ENCODE measurements at places on chromosomes 7 and 10.

- DNase-seq: no peak
These were observed 1.2 kb downstream of the GRK5 start for GRCh38 chr10:119208553-119208940.

- DNase-seq: no peak
These were observed 46.2 kb downstream of the SEM1 start for GRCh38 chr7:96663457-96663856.

DNA sequence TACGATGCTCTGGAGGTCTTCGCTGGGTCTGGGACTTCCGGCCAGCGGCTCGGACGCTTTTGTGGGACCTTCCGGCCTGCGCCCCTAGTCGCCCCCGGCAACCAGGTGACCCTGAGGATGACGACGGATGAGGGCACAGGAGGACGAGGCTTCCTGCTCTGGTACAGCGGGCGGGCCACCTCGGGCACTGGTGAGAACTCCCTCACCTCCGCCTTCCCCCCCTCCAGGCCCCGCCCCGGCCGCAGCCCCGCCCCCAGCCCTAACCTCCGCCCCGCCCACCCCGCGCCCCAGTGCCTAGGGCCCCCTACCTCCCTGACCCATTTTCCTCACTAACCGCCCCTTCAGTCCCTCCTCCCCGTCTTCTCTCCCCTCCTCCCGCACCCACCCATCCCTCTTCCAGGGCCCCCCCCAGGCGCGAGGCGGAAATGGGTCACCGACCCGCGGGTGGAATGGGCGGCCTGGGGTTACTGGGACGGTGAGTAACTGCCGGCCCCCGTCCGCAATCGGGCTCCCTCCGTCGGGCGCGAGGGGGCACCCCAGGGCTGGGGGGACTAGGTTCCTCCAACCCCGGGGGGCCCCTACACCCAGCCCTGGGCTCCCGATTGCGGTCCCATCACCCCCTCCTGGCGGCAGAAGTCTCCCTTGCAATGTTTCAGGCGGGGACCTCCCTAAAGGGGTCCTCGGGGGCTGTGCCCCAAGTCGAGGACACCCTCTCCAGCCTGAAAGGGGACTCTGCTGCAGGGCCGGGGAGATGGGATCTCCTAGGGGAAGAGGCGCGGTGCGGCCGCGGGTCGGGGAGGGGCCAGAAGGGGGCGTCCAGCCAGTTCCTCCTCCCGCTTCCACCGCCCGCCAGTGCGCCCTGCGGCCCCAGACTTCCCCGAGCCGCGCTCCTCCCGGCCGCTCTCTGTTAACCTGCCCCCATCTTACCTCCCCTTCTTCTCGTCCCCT is 2.1 kb downstream of the PCOLCE start:
- DNase-seq: peak; percentile 72

DNA sequence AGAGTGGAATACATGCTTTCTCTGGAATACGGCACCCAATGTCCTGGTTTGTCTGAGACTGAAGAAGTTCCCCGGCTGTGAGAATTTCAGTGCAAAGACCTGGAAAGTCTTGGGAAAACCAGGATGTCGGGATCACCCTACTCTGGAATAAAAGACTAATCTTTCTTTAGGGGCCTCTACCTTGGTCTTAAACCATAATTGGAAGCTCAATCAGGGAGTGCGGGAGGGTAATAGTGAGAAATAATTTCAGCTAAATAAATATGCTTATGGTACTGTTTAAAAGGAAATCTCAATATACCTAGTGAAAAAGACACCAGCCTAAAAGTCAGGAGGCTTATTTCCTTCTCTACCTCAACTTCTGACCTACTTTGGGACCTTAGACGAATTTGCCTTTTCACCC is 236.1 kb upstream of the GLI3 start:
- no peak for DNase-seq

- no peak for DNase-seq
These were observed 77.2 kb downstream of the FAM204A start for GRCh38 chr10:118264838-118265470.

- DNase-seq: no peak
These were observed 138.7 kb upstream of the PCLO start for GRCh38 chr7:83301416-83301815.

- DNase-seq: no peak
These were observed 732 bp upstream of the LRRC18 start for GRCh38 chr10:48940372-48940771.

- no peak for DNase-seq
These were observed 439.3 kb downstream of the ADRA2A start for GRCh38 chr10:111516144-111516543.

DNA sequence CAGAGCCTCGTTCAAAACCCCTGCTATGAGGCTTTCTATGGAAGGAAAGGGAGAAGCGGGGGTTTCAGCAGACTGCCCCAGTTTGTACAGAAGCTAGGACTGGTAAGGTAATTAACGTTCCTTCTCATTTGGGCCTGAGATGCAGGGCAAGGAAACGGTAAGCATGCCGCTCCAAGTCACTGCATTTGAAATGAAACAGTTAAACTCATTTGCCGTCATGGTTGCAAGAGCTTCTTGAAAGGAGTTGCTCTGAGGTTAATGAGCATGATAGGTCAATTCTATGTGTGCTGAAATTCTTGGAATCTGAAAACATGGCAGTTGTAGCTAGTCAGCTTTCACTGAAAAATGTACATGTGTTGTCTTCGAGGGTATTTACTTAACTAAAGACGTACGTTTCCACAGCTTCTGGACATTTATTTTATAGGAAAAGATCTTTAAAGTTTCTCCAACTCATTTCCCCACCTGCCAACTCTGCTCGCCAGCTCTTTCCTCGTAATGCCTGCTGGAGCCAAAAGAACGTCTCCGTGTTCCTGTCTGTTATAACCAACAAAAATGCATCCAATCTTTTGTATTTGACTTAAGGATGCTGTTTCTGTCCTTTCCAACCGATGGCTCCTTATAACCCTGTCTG is 73.3 kb downstream of the ADAM12 start:
- DNase-seq: no peak

GRCh38 chr10:79380946-79381721 is 33.9 kb downstream of the PPIF start:
- DNase-seq: no peak

- DNase-seq: no peak
These were observed 536 bp downstream of the C10orf105 start for GRCh38 chr10:71719042-71719441.

GRCh38 chr10:132519382-132520176 is 18.0 kb upstream of the INPP5A start:
- no peak for DNase-seq

DNA sequence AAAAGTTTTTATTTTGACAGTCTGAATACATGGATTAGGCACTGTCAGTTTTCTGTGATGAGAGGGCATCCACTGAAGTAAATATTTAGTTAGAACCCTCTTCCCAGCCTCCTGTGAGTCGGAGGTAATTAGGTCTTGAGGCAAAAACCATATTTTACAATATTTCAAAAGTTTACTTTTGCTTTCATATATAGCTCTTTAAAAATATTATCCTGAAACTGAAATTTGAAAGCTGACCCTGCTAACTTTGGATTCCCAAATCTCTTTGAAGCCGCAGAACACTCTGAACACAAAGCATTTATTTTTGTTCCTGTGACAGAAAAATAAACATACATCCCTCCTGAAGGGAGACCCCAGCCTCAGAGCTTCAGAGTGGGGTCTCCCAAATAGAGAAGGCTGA is 317.4 kb downstream of the KIF20B start:
- DNase-seq: no peak

GRCh38 chr10:33557313-33557712 is 222.8 kb upstream of the NRP1 start:
- no peak for DNase-seq

GRCh38 chr7:75613351-75613750 is 121.2 kb downstream of the SPDYE5 start:
- DNase-seq: no peak

- no peak for DNase-seq
These were observed 445.4 kb downstream of the TFEC start for GRCh38 chr7:115585015-115585718.

DNA sequence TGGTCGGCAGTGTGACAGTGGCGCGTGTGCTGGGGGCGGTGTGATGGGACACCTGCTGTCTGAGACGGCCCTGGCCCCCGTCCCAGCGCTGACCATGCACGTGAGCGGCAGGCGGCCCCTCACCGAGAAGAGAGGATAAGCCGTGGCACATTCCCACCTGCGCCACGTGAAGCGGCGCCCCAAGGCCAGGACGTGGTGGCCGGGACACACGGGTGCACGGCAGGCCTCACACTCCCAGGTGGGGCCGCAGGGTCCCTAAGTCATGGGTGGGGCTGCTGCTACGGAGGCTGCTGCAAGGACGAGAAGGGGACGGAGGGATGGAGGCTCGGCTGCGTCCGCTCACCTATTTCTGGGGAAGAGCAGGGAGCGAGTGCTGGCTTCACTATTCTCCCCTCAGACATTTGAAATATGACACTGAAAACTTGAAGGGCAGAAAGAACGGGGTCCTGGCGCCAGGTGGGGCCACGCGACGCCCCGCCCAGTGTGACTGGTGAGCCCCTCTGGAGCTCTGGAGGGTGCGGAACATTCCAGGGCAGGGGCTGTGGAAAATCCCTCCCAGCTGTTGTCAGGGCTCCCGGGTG is 7.5 kb downstream of the CYP2W1 start:
- no peak for DNase-seq

DNA sequence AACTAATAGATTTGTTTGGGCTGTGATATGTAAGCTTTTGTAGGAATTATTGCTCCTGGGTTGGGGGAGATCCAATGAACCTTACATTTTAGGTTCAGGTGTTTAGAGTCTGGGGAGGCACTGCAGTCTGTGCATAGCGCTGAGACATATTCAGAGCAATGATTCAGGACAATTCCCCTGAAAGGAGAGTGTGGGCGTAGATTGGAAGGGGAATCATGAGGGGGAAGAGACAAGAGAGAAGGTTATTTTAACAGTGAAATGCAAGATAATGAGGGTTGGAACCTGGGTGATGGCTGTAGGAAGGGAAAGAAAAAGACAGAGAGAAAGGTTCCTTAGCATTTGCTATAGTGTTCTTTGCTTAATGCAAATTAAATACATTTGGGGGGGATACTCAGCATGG is 1013.4 kb downstream of the REEP3 start:
- no peak for DNase-seq

- no peak for DNase-seq
These were observed 2.0 kb downstream of the PIP4K2A start for GRCh38 chr10:22712211-22712955.

DNA sequence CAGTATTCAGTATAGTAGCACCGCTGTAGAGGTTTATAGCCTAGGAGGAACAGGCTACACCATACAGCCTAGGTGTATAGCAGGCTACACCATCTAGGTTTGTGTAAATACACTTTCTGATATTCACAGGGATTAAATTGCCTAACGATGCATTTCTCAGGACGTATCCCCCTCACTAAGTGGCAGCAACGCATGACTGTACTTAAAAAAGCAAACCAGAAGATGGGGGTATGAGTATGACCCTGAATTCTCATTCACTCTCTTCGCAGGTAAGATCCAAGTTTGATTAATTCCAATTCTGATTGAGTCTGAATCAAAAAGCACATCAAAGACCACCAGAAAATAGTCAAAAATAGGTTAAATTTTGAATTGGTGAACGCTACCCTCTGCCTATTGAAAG is 972 bp downstream of the ORC5 start:
- DNase-seq: no peak

DNA sequence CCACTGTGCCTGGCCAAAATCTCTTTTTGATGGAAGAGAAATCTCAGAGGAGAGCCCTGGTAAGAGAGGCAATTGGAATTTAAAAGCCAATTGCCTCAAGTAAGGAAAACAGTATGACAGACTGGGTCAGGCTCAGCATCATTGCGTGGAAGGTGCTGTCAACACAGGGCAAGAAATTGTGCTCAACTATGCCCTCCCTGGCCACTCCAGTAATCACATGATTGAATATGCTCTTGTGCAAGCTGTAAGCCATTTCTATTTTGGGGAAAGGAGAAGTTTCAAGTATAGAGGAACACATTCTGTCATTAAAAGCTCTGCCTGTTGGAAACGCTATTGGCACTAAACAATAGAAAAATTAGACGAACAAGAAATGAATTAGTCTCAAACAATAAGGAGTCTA is 1127.7 kb downstream of the REEP3 start:
- no peak for DNase-seq

DNA sequence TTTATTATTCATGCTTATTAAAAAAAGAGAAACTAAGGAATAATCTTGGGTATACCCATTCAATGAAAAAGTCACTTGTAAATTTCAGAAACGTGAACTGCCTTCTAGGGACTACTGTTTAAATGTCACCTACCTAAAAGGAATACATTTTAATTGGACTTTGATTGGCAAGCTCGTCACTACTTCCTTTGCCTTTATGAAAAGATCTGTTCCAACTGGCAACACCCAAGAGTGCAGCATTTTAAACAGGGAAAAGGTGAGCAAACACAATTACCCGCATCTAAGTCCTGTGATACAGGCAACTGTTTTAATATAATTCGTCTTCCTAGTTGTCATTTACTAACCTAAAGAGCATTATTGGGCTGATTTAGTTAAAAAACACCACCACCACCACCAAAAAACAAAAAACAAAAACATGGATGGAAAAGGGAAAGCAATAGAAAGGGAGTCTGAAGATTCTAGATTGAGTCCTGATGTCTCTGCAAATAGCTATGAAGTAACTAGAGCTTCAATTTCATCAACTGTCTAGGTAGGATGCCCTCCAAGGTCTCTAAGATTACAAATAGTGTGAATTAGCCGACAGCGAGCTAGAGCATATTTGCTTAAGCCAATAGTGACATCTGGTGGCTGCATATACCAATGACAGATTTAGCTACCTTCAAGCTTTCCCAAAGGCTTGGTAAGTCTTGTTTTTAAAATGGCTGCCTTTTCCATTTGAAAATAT is 33.8 kb upstream of the ICA1 start:
- peak; percentile 94 for DNase-seq

DNA sequence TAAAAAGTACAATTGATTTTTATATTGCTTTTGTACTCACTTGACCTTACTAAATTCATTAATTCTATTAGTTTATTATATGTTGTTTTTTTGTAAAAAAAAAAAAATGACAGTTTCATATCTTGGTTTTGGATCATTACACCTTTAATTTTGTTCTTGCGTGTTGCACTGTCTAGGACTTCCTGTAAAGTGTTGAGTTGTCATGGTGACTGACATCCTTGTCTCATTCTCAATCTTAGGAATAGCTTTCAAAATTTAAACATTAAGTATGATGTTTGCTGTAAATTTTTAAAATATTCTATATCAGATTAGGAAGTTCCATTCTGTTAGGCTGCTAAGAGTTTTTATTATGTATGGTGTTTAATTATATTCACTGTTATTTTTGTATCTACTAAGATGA is 139.1 kb downstream of the ARHGAP12 start:
- no peak for DNase-seq

DNA sequence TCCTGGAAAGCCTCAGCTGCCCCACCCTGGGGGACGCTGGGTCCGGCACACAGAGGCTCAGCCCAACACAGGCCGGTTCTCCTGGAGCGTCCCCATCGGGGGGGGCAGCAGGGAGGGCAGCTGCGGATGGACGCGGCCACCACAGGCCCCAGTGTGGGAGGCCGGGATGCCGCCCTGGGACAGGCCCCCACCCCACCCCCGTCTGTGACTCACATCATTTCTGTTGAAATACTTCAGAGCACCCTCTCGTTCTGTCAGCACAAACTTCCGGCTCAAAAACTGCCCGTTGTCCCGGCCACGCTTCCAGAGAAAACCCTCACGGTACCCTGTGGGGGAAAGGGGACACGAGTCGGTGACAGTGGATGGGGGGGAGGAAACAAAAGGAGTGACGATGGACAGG is 28.5 kb downstream of the GET4 start:
- DNase-seq: no peak

GRCh38 chr7:6208573-6209328 is 63.7 kb downstream of the CYTH3 start:
- no peak for DNase-seq

GRCh38 chr7:121832347-121832746 is 40.6 kb upstream of the PTPRZ1 start:
- peak; percentile 11 for DNase-seq

- no peak for DNase-seq
These were observed 14.8 kb downstream of the NFE2L3 start for GRCh38 chr7:26166684-26167266.

Measured in cerebellar cortex (tissue), 1 donor.